ENCODE measurements at places on chromosomes 3 and 15.

DNA sequence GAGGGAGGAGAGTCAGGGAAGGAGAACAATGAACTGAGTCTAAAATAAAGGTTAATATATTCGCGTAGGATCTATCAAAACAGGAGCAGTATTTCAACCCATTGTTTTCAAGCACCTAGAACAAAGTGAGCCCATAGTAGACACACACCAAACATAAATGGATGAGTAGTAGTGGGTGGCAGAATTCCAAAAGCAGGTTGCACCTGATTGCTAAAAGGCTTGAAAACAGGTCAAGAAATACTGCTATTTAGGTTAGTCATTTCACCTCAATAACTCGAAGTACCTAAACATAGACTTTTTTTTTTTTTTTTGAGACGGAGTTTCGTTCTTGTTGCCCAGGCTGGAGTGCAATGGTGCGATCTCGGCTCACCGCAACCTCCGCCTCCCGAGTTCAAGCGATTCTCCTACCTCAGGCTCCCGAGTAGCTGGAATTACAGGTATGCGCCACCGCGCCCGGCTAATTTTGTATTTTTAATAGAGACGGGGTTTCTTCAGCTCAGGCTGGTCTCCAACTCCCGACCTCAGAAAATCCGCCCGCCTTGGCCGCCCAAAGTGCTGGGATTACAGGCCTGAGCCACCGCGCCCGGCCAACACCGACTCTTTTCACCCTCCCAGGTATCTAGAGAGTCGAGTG, 855 bp upstream of the ABHD5 start:
- no peak for DNase-seq

DNA sequence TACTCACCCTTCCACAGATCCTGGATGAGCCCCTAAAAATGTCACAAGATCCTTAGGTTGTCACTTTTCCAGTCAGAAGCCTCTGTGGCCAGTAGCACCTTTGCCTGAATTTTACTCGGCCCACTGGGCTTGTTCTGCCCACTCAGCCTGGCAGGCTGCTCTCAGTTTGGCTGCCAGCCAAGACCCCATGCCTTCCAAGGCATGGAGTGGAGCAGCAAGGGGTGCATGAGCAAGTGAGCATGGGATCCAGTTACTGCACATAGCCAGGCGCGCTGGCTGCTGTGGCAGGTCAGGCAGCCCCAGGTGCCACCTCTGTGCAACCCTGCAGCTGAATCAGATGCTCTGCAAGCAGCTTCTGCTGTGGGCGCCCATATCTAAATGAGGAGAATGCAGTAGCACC, 79.3 kb downstream of the CGGBP1 start:
- DNase-seq, result no peak

GRCh38 chr3:112635674-112636073, 5.3 kb downstream of the CCDC80 start:
- DNase-seq, result no peak

- no peak for DNase-seq
These were observed 6.2 kb upstream of the TMF1 start for GRCh38 chr3:69058180-69058946.

- DNase-seq, result no peak
These were observed 15.1 kb upstream of the BAHD1 start for GRCh38 chr15:40425681-40426080.

DNA sequence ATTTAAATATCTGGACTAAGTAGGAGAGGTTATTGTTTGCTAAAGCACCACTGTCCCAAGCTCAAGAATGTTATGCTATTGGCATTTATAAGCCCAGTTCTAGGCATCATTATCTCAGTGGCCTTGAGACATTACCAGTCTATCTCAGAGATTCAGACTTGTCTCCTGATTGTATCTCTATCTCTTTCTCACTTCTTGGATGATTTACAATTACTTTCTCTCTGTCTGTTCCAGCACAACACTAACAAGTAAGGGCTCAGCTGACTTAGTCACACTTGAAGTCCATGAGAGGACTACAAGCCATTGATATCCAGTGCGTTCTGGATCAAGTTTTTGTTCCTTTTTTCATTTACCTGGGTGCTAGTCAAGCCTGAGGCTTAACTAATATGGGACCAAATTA, 60.2 kb downstream of the TRIM69 start:
- DNase-seq, result no peak

- DNase-seq, result no peak
These were observed 54.2 kb upstream of the TMCO5A start for GRCh38 chr15:37880009-37880834.

GRCh38 chr3:149315694-149316093, 17.7 kb downstream of the TM4SF18 start:
- no peak for DNase-seq

- DNase-seq, result no peak
These were observed 33.6 kb downstream of the GPR171 start for GRCh38 chr3:151169262-151169947.

DNA sequence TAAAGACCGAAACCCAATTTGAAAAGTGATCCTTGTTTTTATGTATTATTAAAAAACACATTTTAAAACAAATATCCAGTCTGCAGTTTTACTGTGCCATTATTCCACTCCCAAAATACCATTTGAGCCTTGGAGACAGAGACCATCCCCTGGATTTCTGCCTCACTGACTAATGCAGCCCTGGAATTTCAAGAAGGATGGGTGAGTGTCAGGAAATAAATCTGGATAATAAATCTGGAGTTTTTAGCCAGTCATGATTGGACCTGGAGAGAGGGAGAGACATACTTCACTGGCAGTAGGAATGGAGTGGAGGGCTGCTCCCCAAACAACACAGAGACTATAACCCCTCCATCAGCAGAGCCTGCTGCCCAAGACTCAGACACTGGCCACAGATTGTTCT, 123.3 kb downstream of the MYLK start:
- no peak for DNase-seq

DNA sequence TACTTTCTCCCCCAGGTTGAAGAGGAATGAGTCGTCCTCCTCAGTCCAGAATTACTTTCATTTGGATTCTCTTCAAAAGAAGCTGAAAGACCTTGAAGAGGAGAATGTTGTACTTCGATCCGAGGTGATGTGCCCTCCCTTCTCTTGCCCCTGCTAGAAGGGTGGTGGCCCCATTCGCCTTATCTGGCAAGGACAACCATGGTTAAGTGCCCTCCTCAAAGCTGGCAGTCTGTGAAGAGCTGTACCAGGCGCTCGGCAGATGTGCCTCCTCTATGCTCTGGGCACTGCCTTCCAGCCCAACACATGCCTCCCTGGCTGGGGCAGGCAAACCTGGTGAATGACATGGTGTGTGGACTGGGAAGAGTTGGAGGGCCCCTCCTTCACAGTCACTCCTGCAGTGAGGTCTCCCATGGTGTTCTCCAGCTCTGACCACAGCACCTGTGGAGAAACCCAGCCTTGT, 77.0 kb downstream of the CCK start:
- DNase-seq, result no peak

DNA sequence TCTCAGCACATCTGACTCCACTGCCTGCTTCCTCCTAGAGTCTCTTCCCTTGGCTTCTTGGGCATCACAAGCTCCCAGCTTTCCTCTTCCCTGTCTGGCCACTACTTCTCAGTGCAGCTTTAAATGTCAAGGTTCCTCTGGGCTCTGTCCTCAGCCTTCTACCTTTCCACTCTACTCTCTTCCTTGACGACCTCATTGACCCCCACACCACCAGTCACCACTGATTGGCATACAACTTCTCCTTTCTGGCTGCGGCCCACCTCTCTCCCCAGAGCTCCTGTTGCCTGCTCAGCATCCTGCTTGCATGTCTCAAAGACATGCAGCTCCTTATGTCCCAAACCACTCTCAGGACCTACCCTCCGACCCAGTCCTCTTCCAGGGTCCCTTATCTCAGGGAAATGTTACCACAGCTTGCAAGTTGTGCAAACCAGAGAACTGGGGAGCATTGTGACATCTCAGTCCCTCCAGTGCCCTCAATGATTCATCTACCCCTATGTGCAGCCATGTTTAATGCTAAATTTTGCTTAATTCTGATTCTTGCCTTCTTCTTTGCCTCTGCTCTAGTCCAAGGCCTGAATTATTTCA, 49.9 kb downstream of the TRPM1 start:
- DNase-seq, result no peak

DNA sequence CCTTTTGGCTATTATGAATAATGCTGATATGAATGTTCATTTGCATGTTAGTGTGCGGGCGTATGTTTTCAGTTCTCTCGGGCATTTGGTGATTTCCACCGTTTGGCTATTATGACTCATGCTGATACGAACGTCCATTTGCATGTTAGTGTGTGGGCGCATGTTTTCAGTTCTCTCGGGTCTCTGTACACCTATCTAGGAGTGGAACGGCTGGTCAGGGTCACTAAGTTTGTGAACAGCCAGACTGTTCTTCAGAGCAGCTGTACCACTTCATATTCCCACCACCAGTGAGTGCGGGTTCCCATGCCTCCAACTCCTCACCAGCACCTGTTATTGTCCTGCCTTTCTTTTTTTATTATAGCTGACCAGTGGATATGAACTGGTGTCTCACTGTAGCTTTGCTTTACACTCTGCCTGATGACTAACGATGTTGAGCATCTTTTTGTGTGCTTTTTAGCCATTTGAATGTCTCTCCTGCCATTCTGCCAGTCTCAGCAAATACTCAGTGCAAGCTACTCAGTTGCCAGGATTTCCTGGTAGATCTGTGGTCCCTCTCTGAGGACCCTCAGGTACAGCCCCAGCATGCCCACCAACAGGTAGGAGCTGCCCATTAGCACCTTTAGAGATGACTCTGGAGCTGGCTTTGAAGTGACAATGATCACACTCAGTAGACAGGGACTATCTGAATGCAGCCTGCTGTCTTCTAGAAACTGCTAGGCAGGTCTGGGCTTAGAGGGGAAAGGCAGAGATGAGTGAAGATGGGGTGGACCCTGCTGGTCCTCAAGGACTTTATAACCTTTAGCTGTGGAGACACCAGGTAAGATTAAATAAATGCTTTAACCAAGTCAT, 141.1 kb downstream of the XXYLT1 start:
- peak; percentile 13 for DNase-seq

GRCh38 chr3:65551945-65552344, 486.8 kb downstream of the MAGI1 start:
- no peak for DNase-seq

DNA sequence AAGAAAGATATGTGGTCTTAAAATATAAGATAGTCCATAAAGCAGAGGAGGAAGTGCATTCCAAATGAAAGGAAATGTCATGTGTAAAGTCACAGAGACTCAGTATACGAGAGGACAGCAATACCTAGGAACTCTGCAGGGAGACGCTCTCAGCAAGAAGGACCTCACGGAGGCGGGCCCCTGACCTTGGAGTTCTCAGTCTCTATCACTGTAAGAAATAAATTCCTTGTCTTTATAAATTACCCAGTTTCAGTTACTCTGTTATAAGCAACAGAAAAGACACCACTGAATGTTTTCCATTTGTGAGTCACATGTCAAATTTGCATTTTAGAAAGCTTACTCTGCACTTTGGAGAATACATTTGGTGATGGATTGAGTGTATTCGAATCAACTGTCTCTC, 140.6 kb downstream of the GBE1 start:
- no peak for DNase-seq
